ENCODE measurements at places on chromosomes 11 and 22.

- peak; percentile 38 for DNase-seq
Measured at GRCh38 chr22:35812600-35812999, 94.9 kb downstream of the APOL5 start.

DNA sequence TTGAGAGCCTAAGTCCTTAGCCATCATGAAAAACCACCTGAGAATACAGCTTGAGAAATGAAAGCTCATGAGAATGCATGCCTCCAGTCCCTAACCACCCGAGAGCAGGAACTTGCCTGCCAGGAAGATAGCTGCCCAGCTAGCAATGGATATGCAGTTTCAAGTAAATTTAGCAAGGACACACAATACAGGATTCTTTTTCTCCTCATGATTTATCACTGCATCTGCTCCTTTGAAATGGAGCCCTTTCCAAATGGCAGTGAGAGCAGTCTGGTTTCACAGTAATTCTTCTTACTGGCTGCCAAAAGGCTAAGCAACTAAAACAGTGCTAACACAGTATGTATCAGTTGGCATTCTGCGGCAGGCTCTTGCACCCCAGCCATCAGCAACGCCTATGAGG is 109.9 kb downstream of the MICAL3 start:
- DNase-seq = no peak

- no peak for DNase-seq
Measured at GRCh38 chr11:117933930-117934329, 4.7 kb upstream of the TMPRSS13 start.

GRCh38 chr22:49951986-49952896 is 8.3 kb upstream of the PIM3 start:
- no peak for DNase-seq

- no peak for DNase-seq
Measured at GRCh38 chr11:128693416-128693712, 508 bp upstream of the FLI1 start.

GRCh38 chr11:79512706-79513469 is 72.1 kb upstream of the TENM4 start:
- no peak for DNase-seq

- DNase-seq = no peak
Measured at GRCh38 chr11:70660059-70660888, 261.9 kb downstream of the CTTN start.

DNA sequence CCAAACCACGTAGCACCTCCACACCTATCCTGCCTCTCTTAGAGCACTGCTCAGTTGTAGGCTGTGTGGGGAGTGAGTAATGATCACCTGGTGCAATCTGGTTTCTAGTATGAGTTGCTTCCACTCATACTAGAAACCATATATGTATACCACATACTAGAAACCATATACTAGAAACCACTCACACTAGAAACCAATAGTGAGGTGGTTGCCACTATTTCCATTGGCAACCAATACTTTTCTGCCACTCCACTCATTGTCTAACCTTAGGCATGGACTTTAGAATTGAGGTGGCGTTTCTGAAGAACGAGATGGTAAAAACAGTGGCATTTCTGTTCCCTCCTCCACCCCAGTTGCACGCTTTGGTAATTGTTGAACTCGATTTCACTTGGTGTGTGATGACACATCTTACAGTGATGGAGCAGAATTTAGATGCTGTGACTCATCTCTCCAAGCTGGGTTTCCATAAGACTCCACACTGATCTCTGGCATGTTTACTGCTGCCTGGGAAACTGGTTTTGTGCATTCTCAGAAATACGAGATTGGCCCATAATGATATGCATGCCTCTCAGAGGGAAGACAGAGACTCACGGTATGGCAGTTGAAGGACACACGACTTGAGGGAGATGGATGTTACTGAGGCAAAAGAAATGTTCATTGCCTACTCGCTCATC is 82.9 kb downstream of the KIRREL3 start:
- no peak for DNase-seq

DNA sequence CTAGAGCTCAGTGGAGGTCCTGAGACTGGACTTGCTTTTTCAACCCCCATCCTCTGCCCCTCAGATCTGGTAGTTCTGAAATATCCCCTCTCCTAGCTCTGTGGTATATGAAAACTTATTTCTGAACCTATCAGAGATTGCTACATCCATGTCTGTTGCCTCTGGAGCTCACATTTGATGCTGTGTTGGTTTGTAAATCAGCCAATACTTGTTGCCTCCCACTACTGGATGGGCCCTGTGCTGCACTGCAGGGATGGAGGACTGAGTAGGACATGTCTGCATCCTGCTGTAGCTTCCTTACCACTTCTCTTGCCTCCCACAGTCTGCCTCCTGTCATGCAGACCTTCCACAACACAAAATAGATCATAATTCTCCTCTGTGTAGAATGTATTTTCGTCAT is 5.2 kb downstream of the OLFML1 start:
- no peak for DNase-seq

- DNase-seq = no peak
Measured at GRCh38 chr11:93623179-93623578, 38.3 kb upstream of the CEP295 start.

DNA sequence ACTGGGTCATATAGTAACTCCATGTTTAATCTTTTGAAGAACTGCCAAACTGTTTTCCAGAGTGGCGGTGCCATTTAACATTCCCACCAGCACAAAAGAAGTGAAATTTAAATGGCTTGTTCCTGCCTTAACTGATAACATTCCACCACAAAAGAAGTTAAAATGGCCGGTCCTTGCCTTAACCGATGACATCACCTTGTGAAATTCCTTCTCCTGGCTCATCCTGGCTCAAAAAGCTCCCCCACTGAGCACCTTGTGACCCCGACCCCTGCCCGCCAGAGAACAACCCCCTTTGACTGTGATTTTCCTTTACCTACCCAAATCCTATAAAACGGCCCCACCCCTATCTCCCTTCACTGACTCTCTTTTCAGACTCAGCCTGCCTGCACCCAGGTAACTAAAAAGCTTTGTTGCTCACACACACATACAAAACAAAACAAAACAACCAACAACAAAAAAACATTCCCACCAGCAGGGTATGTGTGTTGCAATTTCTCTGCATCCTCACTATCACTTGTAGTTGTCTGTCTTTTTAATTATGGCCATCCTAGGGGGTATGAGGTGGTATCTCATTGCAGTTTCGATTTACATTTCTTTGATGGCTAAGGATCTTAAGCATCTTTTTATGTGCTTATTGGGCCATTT is 109.0 kb downstream of the FAR1 start:
- no peak for DNase-seq

DNA sequence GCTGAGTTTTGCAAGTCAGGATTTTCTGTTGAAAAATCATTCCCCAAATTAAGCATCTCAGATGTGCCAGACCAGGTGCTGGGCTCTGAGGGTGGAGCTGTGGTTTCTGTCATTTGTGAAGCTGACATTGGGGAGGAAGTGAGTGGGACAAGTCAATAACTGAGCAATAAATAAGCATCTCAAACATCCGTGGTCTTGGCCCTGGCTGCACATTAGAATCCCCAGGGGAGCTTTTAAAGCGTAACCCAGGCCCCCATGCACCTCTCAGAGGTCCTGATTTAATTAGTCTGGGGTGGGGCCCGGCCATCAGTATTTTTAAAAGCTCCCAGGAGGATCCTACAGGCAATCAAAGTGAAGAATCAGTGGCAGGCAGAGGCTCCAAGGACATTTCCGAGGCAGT is 420.0 kb downstream of the MN1 start:
- DNase-seq = no peak

DNA sequence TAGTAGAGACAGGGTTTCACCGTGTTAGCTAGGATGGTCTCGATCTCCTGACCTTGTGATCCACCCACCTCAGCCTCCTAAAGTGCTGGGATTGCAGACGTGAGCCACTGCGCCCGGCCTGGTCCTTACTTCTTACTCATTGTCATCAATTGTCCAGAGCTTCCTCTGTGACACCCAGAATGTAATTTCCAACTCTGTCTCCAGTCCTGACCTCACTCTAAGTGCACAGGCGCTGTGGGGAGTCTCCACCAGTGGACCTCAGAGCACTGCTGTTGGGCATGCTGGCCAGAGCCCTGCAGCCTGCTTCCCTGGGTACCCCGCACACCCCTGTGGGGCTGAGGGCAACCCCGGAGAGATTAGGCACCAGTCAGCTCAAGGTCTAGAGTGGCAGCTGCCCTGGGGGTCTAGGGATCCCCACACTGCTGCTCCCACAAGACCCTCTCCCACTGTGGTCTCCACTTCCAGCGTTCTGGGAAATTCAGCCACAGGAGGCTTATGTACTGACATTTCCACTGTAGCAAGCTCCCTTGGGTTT is 1140.3 kb downstream of the TBC1D22A start:
- DNase-seq = no peak

DNA sequence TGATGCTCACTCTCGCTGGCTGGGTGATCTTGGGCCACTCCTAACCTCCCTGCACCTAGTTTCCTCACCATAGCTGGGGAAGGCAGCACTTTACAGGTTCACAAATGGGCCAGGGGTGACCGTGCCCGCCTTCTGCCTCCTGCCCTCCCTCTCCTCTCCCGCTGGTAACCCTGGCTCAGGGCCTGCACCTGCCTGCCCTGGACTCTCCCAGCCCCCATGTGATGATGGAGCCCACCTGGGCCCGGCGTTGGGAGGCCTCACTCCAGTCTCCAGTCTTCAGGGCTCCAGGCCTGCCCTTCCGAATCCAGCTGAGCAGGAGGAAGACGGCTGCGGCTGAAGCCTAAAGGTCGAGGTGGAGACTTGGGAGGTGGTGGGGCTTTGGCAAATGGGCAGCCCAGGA is 152.9 kb downstream of the CACNA1I start:
- DNase-seq = no peak

DNA sequence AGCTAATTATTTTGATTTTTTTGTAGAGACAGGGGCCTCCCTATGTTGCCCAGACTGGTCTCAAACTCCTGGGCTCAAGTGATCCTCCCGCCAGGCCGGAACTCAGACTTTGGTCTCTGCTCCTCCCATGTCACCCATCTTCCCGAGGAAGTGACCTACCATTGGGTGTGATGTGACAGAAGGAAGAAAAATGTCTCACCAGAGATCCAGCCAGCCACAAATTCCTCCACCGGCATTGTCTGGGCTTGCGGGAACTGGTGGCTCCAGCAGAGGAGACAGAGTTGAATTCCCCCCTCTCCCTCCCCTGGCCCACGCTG is 772 bp downstream of the SLC25A45 start:
- DNase-seq = no peak

- no peak for DNase-seq
Measured at GRCh38 chr11:129042503-129042902, 99.8 kb upstream of the TP53AIP1 start.

DNA sequence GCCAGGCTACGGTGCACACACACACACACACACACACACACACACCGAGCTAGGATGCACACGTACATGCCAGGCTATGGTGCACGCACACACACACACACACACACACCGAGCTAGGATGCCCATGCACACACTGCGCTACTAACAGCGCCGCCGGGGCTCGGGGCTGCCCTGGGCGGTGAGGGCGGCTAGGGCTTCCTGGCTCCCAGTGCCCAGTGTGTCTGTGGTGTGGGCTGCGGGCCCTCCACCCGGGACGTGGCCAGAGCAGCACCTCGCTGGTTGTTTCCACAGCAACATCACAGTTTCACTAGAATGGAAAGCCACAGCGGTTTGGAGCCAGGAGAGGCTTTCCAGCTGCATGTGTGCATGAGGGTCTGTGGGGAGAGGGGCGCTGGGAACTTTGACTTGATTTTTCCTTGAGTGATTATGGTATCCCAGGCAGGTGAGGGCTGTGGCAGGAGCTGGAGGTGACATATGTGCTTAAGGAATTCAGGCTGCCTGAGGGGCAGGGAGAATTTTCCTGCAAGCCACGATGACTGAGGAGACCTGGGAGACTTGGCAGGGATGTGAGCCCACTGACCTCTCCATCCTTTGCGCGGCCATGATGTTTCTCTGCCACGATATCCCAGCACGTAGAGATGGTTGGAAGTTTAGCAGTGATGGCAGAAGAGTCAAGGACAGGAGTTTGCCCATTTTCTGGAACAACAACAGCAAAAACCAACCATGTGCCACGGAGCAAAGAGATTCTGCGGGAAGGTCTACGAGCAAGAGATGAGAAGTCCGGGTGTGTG is 195.9 kb downstream of the SNX19 start:
- no peak for DNase-seq

- no peak for DNase-seq
Measured at GRCh38 chr11:132639986-132640385, 892.3 kb downstream of the OPCML start.

DNA sequence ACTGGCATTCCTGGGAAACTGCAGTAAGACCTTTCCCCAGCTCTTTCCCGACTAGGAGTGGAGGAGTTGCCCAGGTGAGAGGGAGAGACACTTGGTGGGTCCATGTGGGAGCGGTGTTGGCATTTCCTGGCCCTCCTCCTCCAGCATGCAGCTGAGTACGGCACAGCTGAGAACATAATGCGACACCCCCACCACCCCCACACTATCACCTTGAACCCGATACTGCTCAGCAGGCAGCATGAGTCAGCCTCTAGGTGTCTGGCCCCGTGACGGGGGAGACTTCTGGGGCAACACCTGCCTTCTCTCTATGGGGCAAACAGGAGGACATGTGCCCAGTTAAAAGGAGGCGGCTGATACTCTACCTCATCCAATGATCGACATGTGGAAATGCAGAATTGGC is 64.4 kb downstream of the PKNOX2 start:
- no peak for DNase-seq

GRCh38 chr11:34273099-34273498 is 84.7 kb downstream of the ABTB2 start:
- DNase-seq = no peak

GRCh38 chr11:63240098-63240497 is 3.3 kb downstream of the SLC22A25 start:
- DNase-seq = no peak

- peak; percentile 77 for DNase-seq
Measured at GRCh38 chr11:75406338-75406777, 7.0 kb downstream of the RPS3 start.

GRCh38 chr11:126676536-126676935 is 321.1 kb downstream of the ST3GAL4 start:
- DNase-seq = no peak

GRCh38 chr11:69092263-69092662 is 43.5 kb downstream of the TPCN2 start:
- DNase-seq = no peak

GRCh38 chr11:90512846-90513245 is 290.0 kb upstream of the CHORDC1 start:
- DNase-seq = no peak

DNA sequence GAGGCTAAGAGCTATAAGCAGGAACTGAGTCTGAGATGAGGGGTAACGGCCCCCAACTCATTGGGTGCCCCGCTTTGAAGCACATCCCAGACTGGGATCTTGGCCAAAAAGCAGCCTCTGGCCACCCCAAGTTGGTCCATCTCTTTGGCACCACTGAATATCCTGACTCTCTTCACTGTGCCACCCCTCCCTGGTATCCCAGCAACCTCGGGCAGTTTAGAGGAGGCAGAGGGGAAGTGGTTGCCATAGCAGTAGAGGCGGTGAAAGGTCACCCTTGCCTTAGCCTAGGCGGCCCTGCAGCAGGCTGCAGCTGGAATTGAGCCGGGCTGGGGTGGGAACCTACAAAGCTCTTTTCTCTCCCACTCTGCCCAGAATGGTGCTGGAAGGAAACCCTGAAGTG is 1.1 kb downstream of the PELI3 start:
- peak; percentile 45 for DNase-seq

- no peak for DNase-seq
Measured at GRCh38 chr11:85934596-85935169, 79.5 kb downstream of the CCDC83 start.

GRCh38 chr22:44685384-44686056 is 16.5 kb upstream of the PRR5 start:
- DNase-seq = peak; percentile 55

- DNase-seq = no peak
Measured at GRCh38 chr11:57463671-57464538, 3.6 kb downstream of the RTN4RL2 start.

Measured in NCI-H146 (cell line).